ENCODE measurements at places on chromosomes 11 and 22.

GRCh38 chr11:75233754-75234172, 6.8 kb upstream of the TPBGL start:
- no peak for DNase-seq

- DNase-seq = no peak
Measured at GRCh38 chr11:7222619-7223018, 29.1 kb upstream of the SYT9 start.

DNA sequence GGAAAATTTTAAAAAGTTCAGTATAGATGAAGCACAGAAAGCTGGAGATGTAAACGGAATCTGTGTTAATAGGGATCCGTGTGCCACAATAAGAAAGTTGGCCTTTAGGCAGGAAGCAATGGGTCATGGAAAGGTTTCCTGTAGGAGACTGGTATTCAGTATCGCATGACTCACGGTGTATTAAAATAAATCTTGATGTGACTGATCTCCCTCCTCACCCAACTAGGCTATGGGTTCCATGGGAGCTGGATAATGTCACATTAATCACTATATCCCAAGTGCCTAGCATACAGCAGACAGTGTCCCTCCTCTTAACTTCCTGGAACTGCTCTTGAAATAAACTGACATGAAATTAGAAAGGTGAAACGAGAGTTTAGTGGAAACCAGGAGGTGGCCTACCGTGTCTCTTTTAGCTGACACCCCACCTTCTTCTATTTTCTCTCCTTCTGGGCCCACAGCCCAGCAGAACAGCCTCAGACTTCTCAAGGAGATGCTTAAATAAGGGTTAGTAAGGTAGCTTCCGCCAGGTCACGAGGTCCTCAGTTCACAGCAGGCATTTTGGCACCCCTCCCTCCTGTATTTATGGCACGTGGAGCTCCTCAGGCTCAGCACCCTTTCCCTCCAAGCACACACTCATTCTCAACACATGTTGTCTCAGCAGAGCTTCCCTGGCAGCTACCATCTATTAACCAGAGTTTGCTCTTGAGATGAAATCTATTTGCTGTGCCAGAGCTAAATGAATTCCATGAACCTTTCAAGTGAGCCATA, 118.8 kb downstream of the NXPE2 start:
- no peak for DNase-seq

GRCh38 chr22:44870021-44870420, 117.6 kb downstream of the ARHGAP8 start:
- DNase-seq = no peak

- DNase-seq = no peak
Measured at GRCh38 chr11:64018310-64018709, 17.4 kb upstream of the FLRT1 start.

DNA sequence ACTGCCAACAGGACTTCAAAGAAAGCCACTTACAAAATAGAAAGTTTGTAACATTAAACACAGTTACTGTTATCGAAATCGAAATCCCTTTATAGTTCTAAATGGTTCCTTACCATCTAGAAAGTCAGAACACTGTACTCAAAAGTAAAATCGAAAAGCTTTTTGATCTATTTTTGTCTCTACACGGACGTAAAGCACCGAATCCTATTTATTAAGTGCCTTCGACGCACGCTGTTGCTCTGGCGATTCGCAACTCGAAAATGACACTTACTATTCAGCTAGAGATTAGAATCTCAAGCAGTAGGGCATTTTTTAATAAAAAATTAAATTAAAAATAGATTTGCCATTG, 78.3 kb downstream of the LARGE1 start:
- no peak for DNase-seq

All from T-helper 2 cell (primary cell).